SHP77 (cell line): ENCODE measurements at places on chromosomes 12 and 14.
A peak's percentile ranks its signal among the peaks of the same experiment; 100 is the strongest.

GRCh38 chr12:49345051-49345824, 1.4 kb upstream of the DNAJC22 start:
- peak; percentile 30 for DNase-seq

GRCh38 chr14:45939572-45939971, 686.6 kb upstream of the MIS18BP1 start:
- no peak for DNase-seq

- no peak for DNase-seq
These were observed 6.6 kb downstream of the PTHLH start for GRCh38 chr12:27965966-27966365.

DNA sequence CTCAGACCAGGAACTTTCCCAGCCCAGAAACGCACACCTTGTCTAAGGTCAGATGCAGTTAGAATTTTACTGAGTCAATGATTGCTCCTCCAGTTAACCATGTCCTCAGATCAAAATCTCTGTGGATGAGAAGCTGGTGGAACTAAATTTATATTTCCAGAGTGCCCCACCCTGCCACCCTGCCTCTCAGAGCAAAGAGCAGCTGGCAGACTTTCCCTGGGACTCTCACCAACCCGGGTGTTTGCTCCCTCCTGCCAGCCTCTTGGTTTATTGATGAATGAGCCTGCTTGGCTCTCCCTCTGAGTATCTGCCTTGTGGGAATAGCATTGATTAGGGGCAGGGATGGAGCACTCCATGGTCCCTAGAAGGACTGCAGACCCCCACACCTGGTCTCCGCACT, 5.9 kb upstream of the KRT1 start:
- no peak for DNase-seq

DNA sequence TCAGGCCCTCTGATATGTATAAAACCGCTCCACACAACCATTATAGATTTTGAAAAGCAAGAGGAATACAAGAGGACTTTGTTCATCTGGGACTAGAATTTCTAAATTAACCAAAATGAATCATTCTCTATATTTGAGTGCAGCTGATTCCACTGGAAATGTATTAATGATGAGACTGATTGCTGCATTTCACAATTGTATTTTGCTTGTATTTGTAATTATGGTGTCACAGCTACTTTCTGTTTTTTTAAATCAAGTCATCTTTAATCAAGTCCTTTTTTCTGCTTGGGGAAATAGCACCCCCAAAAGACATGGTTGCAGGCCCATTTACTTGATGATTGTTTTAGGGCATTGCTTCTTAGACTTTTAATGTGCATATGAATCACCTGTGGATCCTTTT, 162.4 kb downstream of the KICS2 start:
- DNase-seq, result no peak

- no peak for DNase-seq
These were observed 171.5 kb downstream of the ASCL1 start for GRCh38 chr12:103128862-103129501.

GRCh38 chr14:106069804-106070625, 543.6 kb downstream of the TMEM121 start:
- DNase-seq, result no peak

- no peak for DNase-seq
These were observed 209.3 kb upstream of the RGS6 start for GRCh38 chr14:71722885-71723284.

DNA sequence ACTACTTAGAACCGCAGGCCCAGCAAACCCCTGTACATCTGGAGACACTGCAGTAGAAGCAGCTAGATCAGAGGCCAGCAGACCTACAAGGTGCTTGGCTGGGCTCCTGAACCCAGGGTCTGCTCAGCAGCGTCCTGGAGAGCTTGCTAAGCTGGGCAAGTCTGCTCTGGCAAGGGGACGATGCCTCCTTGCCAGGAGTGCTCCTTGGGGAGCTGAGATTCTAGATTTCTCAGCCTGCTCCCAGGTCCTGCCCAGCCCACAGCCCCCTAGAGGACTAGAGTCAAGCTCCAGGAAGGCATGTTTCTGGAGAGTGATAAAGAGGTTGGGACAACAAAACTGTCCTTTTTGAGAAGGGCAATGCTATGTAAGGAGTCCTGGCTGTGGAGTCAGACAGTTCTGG, 60.3 kb downstream of the HSPB8 start:
- no peak for DNase-seq

- no peak for DNase-seq
These were observed 73.9 kb downstream of the HSD17B6 start for GRCh38 chr12:56836800-56837663.

GRCh38 chr12:45342171-45342570, 126.3 kb downstream of the ANO6 start:
- no peak for DNase-seq
